NCI-H2081 (cell line): ENCODE measurements at places on chromosomes 16 and 17.

GRCh38 chr16:87173294-87173893 lies 143.8 kb downstream of the C16orf95 start:
- no peak for DNase-seq

GRCh38 chr17:1606352-1606985 lies 22.2 kb downstream of the SLC43A2 start:
- DNase-seq = no peak

DNA sequence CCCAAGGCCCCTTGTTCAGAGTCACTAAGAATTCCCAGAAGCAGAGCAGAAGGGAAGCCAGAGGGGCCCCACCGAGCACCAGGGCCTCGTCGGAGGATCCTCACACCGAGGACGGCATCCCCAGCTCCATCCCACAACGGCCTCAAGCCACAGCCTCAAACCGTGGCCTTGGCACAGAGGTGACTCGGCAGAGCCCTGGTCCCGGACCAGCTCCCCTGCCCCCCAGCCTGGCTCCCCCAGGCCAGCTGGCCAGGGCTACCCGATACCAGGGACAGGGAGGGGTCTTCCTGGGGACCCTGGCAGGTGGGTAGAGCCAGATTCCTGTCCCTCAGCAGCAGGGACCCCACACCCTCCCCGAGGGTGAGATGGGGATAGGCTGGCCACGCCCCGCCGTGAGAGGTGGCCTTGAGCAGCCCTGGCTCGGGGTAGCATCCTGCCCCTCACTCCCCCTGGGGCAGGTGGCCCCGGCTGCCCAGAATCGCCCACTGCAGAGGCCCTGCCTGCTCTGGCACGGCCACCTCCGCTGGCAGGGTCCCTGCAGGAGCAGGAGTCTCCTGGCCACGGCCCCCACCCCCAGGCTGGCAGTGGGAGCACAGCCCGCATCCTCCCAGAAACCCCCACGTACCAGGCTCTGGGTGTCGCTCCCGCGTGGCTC lies 5.6 kb upstream of the PVALEF start:
- no peak for DNase-seq

GRCh38 chr17:34499576-34499975 lies 79.8 kb upstream of the TMEM132E start:
- DNase-seq = no peak

- DNase-seq = no peak
These were observed 2.9 kb downstream of the IL34 start for GRCh38 chr16:70649300-70649699.

- DNase-seq = no peak
These were observed 63.2 kb downstream of the METRNL start for GRCh38 chr17:83142619-83143018.

DNA sequence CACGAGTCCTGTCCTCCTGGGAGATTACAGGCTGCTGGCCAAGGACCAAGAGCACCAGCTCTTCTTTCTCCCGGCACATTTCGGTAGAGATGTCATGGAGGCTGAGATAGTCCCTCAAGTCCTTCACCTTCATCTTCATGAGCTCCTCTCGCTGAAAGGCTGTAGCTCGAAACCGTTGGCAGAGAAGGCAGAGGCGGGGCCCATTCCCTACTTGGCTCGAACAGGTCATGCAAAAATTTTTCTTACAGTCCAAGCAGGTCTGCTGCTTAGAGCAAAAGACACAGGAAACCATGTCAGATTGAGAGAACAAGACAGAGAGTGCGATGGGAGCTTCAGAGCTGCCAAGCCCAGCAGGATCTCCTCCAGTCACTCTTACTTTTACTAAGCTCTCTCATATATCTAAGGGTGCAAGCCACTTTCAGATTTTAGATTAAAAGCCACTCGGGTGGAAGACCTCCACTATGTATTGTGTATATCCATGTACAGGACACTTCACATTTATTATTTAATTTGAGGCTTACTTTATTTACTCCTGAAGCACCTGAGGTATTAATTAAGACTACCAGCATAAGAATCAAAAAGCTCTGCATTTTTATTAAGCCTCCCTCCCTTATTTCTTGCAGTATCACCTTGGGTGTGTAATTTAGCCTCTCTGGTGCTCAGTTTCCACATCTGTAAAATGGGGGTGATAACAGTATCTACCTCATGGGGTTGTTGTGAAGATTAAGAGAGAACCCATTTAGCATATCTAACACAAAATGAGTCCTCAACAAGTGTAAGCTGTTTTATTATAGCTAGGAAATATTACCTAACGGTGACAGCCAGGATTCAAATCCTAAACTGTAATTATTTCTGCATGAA lies 41.4 kb downstream of the LIG3 start:
- DNase-seq = no peak

DNA sequence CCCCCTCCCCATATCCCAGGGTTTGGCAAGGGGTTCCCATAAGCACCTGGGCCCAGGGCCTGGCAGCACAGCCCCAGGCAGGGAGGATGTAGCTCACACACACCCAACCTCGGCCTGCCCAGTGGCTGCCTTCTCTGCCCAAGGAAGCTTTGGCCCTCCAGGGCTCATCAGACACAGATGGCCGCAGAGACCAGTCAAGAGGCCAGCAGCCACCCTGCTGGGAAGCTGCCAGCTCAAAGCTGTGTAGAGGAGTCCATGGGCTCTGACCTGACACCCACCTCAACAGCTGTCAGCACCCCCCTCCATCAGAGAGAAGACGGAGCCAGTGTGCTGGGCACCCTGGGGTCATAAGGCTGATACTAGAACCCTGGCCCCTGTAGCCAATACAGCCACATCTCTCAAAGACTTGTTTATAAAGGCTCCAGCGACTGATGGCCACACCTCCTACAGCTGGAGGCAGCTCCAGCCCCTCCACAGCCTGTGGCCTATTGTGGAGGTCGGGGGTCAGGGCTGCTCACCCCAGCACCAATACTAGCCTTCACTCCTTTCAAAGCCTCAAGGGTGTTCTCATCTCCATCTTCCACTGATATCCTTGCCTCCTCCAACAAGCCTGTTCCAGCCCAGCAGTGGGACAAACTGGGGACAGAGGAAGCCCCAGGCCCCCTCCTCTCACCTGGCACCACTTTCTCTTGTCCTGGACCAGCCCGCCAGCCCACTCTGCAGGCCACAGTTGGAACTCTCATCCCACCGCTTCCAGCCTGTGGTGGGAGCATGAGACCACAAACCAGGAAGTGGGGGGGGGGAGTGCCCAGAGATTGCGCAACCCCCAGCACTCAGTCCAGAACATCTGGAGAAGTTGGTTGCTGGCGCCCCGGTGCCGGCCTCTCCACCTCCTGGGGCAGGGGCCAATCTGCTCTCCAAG lies 2.2 kb upstream of the MPG start:
- no peak for DNase-seq

DNA sequence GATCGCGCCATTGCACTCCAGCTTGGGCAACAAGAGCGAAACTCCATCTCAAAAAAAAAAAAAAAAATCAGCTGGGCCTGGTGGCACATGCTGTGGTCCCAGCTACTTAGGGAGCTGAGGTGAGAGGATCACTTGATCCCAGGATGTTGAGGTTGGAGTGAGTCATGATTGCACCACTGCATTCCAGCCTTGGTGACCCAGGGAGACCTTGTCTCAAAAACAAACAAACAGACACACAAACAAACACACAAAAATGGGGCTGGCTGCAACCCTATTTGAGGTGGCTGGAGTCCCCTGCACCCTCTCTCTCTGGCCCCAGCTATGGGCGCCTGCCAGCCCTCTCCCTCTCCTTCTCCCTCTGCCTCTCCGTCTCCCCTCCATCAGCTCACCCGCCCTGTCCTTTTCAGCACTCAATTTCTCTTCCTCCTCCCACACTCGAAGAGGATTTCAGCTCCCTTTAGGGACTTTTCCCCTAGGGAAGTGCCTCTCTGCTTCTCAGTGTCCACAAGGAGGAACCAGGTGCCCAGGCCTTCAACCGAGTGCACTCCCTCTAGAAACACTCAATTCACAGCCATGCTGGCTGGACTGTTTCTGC lies 17.5 kb upstream of the TFAP4 start:
- DNase-seq = no peak

- DNase-seq = no peak
These were observed 137.7 kb upstream of the CORO6 start for GRCh38 chr17:29760279-29761039.

DNA sequence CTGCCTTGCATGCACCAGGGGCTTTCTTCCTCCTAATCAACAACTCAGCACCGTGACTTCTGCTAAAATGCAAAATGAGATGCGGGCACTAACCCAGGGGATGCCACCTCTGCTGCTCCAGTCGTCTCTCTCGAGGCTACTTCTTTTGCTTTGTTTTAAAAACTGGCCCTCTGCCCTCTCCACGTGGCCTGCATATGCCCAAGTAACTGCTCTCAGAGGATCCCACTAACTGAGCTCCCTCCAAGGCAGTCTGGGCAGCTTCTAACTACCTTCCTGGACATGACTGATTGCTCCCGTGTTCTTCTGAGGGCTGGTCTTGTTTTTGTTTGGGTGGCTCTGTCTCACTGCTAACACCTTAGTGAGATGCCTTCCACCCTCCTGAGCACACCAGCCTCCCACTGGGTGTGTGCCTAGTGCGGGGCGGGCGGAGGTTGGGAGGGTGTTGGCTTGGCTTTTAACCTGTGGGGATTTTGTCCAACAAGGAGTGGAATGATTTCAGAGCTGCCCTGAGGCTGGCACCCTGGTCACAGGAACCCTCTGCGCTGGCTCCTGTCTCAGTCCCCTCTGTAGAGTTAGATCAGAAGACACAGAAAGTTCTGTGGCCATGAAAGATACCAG lies 8.9 kb upstream of the LGALS9 start:
- no peak for DNase-seq

- DNase-seq = no peak
These were observed 86.9 kb downstream of the MRM3 start for GRCh38 chr17:869086-869485.

DNA sequence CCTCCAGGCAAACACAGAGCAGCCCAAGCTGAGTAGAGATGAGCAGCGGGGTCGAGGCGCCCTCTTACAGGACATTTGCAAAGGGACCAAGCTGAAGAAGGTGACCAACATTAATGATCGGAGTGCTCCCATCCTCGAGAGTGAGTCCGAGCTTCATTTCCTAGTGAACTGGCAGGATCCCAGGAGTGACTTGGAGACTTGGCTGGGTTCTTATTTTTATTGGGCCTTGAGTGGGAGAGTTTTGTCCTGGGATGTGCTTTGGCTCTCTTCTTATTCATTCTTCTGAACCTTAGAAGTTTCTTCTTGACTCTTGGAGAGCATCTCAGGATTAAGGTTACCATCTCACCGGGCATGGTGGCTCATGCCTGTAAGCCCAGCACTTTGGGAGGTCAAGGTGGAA lies 27.2 kb upstream of the CDC6 start:
- no peak for DNase-seq
